ENCODE measurements at places on chromosomes 7 and 10.

DNA sequence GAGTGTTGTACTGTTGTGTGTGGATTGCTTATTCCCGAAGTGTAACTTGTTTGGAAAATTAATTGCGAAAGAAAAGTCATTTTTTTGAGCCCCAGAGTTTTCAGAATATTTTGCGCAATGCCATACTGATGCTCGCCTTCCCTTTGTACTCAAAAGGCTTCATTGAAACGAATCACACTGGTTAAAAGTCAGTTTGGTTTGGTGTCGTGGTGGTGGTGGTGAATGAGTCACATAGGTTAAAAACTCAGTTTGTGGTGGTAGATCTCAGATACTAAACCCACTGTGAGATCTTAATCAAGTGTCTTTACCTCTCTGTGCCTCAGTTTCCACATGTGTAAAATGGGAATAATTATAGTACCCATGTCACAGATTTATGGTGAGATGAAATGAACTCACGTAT is 61.1 kb upstream of the IL6 start:
- no peak for DNase-seq

GRCh38 chr7:130154131-130154500 is 51.1 kb downstream of the TMEM209 start:
- DNase-seq, result no peak

DNA sequence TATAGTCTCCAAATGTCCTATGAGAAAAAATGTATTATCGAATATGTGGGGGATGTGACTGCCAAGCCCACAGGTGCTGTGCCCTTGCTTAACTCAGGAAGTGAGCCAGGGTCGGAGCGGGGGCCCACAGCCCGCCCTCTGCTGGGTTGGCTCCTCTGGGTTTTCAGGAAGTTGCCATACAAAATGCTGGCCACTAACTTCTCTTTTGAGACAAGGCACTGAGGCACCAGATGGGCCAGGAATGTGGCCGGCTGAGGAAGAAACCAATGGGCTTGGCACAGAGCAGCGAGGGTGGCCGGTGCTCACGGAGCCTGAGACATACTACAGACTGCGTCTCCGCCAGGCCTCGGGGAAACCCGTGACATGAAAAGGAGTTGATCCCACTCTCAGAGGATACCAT is 58.9 kb downstream of the FAM53B start:
- DNase-seq, result no peak

- DNase-seq, result no peak
These were observed 76.8 kb downstream of the PTEN start for GRCh38 chr10:87940210-87940609.

DNA sequence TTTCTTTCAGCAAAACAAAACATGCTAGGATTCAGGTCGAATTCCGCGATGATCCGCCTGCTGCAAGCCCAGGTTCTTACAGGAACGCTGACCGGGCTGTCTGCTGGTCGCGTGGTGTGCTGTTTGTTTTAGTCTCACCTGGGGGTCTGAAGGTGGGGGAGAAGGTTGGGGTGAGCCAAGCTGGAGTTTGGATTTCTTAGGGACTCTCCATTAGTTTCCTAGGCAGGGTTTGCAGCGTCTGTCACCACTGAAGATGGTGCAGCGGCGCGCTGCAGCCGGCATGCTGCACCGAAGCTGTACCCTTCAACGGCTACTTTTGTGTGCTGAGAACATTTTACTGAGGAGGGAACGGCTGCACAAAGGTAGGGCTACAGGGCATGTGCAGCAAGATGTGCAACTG is 48.7 kb downstream of the GCC1 start:
- no peak for DNase-seq

GRCh38 chr7:72077786-72078185 is 334.4 kb downstream of the CALN1 start:
- no peak for DNase-seq

GRCh38 chr7:138887872-138888656 is 90.1 kb upstream of the ATP6V0A4 start:
- DNase-seq, result no peak

- no peak for DNase-seq
These were observed 41.9 kb upstream of the OGDHL start for GRCh38 chr10:49803988-49804387.

DNA sequence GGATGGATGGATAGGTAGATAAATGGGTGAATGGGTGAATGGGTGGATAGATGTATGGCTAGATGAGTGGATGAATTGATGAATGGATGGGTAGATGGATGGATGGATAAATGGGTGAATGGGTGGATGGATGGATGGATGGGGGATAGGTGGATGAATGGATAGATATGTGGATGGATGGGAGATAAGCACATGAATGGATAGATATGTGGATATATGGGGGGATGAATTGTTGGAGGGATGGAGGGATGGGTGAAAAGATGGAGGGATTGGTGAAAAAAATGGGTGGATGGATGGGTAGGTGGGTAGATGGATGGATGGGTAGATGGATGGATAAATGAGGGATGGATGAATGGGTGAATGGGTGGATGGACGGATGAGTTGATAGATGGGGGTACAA is 196.4 kb downstream of the FRMD4A start:
- no peak for DNase-seq

- DNase-seq, result no peak
These were observed 33.0 kb downstream of the TMEM106B start for GRCh38 chr7:12244129-12244528.

GRCh38 chr7:105067691-105068090 is 53.7 kb downstream of the KMT2E start:
- no peak for DNase-seq

GRCh38 chr10:90451283-90451682 is 406.6 kb downstream of the HTR7 start:
- DNase-seq, result no peak

DNA sequence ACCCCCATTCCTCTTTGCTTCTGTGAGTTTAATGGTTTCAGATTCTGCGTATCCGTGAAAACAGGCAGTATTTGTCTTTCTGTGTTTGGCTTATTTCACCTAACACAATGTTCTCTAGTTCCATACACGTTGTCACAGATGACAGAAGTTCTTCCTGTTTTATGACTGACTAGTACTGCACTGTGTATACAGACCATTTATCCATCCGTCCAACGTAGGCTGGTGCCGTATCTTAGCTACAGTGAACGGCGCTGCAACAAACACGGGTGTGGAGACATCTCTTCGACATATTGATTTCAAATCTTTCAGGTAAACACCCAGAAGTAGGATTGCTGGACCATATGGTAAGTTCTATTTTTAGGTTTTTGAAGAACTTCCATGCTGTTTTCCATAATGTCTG is 181.7 kb downstream of the PARD3 start:
- DNase-seq, result no peak

DNA sequence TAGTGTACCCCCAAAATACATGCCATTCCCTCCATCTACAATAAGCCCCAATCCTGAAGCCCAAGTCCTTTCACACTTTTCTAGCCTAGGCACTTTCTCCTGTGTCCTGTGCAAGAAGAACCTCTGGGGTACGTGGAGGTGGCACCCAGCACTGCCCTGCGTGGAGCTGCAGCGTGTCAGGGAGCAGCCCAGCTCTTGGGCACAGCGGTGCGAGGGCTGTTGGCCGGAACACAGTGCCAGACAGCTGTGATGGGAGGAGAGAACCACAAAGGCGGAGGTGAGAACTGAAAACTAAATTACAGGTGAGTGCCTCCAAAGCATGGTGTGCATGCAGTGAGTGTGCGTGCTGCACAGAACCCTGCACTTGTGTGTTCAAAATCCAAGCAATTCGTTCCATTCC is 621.3 kb upstream of the ADARB2 start:
- DNase-seq, result no peak

- no peak for DNase-seq
These were observed 12.7 kb downstream of the PTPRE start for GRCh38 chr10:127919418-127920271.

- DNase-seq, result no peak
These were observed 6.3 kb upstream of the LIPF start for GRCh38 chr10:88657901-88658300.

- no peak for DNase-seq
These were observed 60.4 kb downstream of the DNAJB6 start for GRCh38 chr7:157397036-157397720.

- DNase-seq, result no peak
These were observed 437.5 kb downstream of the CALN1 start for GRCh38 chr7:71974611-71975010.

DNA sequence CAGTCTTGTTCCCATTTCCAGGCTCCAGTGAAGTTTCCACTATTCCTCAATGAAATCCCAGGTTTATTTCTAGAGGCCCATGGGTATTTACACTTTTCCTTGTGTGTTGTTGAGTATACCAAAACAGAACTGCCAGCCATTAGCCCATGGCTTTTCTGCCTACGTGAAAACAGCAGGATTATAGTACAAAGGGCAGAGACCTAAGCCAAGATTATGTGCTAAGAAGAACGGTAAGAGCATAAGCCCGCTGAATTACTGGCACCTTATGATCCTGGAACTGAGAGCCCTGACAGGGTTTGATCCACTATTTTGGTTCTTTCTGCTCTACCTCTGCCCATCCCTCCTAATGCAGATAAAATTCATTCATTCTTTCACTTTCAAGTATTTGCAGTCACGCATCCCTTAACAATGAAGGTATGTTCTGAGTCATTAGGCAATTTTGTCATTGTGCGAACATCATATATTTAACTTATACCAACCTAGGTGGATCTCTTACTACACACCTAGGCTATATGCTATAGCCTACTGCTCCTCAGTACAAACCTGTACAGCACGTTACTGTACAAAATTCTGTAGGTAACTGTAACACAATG is 16.0 kb downstream of the SEMA3C start:
- DNase-seq, result no peak

- no peak for DNase-seq
These were observed 39.5 kb upstream of the PRKG1 start for GRCh38 chr10:51034769-51035168.
